ENCODE measurements at places on chromosomes 7 and 10.

- no peak overlapping the region for H3K27ac ChIP-seq
- no peaks in the 10 kb centered on the region for H3K4me1 ChIP-seq
- H3K27me3 ChIP-seq = no peaks in the 10 kb centered on the region
- H3K36me3 ChIP-seq = no peaks in the 10 kb centered on the region
- no peak for DNase-seq
- H3K4me3 ChIP-seq = no peak overlapping the region
These were observed 227.6 kb downstream of the ANKRD7 start for GRCh38 chr7:118452128-118452527.

- H3K4me1 ChIP-seq = peaks cover 69% of the 10 kb centered on the region
- no peak overlapping the region for H3K4me3 ChIP-seq
- peak overlapping the region; percentile 98 for H3K27ac ChIP-seq
- H3K36me3 ChIP-seq = peaks cover 59% of the 10 kb centered on the region
These were observed 23.6 kb downstream of the RGS10 start for GRCh38 chr10:119518936-119519335.

GRCh38 chr10:28343987-28344895 is 41.4 kb upstream of the MPP7 start:
- H3K27me3 ChIP-seq = peaks cover 3% of the 10 kb centered on the region
- peaks cover 6% of the 10 kb centered on the region for H3K36me3 ChIP-seq
- H3K27ac ChIP-seq = no peak overlapping the region
- H3K4me1 ChIP-seq = peaks cover 9% of the 10 kb centered on the region
- DNase-seq = no peak

DNA sequence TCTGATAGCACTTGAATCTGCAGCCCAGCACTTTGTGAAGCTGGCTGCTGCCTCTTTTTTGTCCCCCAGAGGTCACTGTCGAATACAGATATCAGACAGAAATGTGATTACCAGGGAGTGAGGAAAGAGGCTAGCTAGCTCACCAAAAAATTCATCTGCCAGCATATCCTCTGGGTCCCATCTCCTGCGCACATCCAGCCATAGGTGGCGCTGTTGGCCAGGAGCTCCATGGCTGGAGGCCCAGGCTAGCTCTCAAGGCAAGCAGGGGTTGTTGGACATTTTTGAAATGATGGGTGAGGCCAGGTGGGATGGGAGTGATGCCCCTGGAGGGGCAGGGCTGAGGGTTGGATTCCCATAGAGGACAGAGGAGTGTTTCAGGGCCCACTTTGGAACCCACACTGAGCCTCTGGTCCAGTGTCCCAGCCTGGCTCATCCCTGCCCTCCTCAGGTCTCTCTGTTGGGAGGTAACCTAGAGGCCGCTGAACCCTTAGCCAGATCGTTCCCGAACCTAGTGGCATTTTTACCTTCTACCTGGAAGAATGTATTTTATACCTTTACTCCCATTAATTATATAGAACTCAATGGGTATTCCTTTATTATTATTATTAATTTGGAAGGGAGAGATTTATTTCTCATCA is 14.8 kb downstream of the DPCD start:
- DNase-seq = peak; percentile 90
- peaks cover 5% of the 10 kb centered on the region for H3K36me3 ChIP-seq

- no peaks in the 10 kb centered on the region for H3K36me3 ChIP-seq
- no peak for DNase-seq
- peaks cover 9% of the 10 kb centered on the region for H3K27me3 ChIP-seq
These were observed 503.0 kb downstream of the KIF20B start for GRCh38 chr10:90204131-90204955.

GRCh38 chr7:133372337-133372736 is 119.5 kb downstream of the EXOC4 start:
- H3K36me3 ChIP-seq = peaks cover 22% of the 10 kb centered on the region
- H3K4me1 ChIP-seq = peaks cover 3% of the 10 kb centered on the region
- no peak for DNase-seq
- H3K27ac ChIP-seq = no peak overlapping the region

Measured in activated CD4-positive, alpha-beta T cell treated with anti-CD3 and anti-CD28 coated beads for 36 hours (primary cell).